ENCODE measurements at places on chromosomes 2 and 18.
A peak's percentile ranks its signal among the peaks of the same experiment; 100 is the strongest.

- DNase-seq = no peak
Measured at GRCh38 chr2:226911932-226912331, 76.1 kb downstream of the RHBDD1 start.

DNA sequence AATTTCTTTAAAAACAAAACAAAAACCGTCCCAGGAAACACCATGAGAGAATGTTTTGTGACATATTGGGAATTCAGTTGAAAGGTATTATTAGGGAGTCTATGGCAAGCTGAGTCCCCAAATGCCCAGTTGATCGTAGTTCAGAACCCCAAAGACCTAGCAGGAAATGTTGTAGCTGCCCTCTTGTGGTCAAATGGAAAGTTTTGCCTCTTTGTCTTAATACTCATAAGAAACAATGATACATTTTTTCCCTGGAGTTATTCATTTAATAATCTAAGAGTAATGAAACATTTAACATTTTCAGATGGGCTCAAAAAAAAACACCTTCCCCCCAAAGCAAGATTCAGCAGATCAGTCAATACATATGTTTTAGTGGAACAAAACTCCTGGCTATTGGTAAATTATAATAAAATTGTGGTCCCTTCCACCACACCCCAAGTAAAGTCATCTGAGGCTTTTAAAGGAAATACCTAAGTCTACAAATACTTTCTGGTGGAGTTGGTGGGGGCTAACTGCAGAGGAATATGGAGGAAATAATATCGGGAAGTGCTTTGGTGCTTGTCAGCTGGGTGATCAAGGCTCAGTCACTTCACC is 37.8 kb upstream of the EFEMP1 start:
- DNase-seq = no peak

DNA sequence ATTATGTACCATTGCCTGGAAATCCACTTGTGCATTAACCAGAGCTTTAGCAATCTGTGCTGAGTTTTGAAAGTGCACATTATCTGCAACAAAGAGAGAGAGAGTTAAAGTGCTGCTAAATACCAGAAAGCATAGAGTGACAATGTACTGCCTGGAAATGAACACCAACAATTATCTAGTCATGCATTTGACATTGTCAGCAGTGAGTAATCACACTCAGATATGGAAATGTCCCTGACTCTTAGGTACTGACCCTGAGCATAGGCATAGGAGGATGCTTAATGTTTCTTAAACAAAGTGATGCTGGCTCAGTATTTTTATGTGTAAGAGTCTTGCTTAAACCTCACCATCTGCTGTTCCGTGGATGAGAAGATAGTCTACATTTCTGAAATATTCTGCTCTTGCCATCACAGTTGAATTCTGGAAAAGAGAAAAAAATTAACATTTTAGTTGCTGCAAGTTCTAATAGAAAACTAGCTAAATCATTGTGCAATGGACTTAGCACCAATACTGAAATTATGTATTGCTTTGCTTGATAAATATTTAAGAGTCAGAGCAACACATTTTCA is 20.8 kb upstream of the GCG start:
- DNase-seq = no peak

DNA sequence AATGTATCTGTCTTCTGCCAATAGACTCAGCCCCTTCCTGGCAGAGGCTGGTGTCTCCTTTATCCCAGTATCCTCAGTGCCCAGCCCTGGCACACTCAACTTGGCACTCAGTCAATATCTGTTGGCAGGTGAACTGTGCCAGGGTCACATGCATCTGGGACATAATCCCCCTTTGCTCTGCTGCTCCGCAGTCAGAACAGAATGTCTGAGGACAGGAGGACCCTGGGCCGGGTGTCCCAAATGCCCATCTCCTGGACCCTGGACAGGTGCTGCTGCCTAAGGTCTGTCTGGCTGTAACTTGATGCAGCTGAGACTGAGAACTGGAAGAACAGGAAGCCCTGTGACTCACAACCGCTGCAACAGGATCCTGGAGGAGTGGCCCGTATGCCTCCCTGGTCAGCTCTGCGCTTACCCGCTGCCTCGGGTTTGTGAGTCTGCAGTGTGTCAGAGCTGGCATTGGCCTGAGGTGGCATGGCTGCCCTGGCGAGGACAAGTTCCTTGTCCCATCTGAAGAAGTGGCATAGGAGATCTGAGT is 11.4 kb downstream of the HK2 start:
- no peak for DNase-seq

DNA sequence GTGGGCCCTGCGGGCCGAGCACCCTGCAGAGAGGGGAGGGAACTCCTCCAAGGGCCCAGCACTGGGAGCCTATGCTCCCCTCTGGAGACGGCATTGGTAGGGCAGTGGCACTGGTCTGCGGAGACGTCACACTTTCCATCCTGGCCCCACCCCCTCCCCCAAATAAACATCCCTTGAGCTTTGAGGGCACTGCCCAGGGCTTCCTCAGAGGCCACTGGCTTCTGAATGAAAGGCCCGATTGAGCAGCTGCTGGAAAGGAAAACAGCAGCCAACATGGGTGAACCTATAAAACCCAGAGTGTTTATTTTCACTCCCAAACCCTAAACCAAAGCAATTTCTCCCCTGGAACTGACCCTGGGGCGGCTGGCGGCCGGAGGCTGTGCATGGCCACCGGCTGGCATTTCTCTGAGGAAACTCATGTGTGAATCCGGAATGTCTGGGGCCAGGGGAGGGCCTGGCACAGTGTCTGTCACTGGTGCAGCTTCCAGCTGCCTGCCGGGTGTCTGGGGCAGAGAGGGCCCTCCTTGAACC is 138.9 kb downstream of the DYSF start:
- no peak for DNase-seq

DNA sequence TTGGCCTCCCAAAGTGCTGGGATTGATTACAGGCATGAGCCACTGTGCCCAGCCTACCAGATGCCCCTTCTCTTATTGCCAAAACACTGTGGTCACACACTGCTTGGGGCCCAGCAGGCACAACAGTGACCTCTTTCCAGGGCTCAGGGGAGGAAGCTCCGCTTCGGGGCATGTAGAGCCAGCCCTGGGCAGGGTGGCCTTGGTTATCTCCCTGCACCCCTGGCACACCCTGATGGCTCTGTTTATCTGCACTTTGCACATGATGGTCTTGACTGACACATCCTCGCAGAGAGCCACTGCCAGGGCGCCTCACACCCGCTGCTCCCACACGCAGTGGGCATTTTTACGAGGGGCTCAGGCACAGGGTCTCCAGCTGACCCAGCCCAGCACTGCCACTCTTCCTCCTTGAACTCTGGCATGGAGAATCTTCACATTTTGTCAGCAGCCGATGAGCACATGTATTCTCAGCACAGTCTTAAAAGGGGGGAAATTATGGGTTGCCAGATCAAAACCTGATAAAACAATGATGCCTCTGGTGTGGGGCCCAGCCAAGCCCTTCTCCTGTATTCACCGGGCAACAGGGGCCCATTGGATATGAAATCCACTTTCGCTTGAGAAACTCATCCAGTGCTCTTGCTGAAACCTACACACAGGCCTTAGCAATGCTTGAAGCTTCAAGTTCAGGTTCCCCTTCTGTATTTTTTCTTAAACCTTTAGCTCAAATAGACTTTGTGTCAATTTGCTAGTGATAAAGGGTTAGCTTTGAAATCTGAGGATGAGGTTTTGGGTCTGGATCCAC is 5.9 kb downstream of the GYPC start:
- DNase-seq = peak; percentile 82

GRCh38 chr2:134190807-134191203 is 63.1 kb upstream of the MGAT5 start:
- no peak for DNase-seq

DNA sequence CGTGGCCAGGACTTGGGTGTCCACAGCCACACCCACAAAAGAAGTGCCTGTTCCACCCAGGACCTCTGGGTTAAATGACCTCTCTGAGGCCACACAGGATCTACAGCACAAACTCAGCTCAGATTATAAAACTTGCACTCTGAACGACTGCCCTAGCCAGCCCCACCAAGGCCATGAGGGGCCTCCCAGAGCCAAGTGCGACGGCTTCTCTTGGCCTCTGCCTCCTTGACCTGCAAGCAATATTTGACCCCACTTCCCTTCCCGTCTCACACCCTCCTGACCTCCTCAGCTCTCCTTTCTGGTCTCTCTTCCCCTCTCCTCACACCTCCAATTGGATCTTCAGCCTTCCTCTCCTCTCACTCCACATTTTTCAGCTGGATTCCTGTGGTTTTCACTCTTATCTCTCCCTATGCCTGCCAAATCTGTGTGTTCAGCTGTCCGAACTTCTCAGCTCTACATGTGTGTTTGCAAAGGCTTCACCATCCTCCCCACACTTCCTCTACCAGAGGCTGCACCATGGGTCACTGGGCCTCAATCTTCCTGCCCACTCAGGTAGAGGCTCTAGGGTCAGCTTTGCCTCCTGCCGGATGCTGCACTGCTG is 25.3 kb upstream of the STEAP3 start:
- DNase-seq = no peak

- no peak for DNase-seq
Measured at GRCh38 chr2:5915881-5916310, 223.7 kb downstream of the SOX11 start.

DNA sequence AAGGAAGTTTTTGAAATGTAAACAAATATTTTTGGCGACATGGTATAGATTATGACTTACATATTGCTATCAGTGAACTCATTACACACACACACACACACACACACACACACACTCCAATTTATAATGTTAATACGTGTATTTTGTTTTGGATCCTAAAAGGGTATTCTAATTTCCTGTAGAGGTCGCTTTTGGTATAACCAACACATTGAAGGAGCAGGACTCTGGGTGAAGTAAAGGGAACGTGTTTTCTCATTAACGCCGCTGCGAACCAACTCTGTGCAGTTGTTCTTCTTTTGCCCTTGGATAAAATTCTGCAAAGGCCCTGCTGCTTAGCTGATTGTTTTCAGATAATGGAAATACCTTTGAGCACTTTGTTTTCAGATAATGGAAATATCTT is 190.4 kb downstream of the PMAIP1 start:
- no peak for DNase-seq

DNA sequence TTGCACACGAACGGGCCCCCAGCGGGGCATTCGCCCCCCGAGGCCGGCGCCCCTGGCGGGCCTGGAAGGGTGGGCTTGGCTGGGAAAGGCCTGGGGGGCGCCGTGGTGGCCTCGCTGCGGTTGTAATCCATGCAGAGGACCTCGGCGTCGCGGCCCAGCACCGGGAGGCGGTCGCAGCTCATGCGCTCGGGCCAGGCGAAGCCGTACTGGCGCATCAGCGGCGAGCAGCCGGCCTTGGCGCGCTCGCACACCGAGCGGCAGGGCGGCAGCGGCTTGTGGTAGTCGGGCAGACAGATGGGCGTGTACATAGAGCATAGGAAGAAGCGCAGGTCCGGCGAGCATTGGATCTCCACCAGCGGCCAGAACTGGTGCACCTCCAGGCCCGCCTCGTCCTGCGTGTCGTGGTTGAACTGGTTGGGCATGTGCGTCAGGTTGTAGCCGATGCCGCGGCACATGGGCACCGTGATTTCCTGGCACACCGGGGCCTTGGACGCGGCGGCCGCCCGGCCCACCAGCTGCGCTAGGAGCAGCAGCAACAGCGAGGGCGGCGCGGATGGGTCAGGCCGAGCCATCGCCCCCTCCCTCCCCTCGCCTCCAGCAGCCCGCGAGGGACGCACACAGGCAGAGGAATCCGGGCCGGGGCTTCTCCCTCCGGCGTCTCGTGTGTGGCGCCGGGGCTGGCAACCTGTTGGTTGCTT is 1.4 kb downstream of the FZD5 start:
- DNase-seq = peak; percentile 68

GRCh38 chr2:225074919-225075681 is 32.8 kb upstream of the DOCK10 start:
- DNase-seq = no peak

DNA sequence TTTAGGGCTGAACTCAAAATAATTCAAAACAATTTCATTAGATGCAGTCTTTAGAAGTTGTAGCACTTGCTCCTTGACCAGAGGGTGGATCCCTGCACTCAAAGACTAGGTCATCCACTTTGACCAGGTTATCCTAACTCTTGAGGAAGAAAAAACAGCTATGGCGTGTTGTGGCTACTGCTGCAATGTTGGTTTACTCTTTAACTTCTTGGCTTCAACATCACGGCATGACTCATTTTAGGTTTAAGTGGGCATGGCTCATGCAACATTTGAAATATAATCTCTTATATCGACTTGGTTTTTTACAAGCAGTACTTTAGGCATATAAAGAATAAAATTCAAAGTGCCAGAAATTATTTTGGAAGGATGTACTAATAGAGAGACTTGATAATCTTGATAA is 35.4 kb downstream of the ANKRD29 start:
- no peak for DNase-seq

DNA sequence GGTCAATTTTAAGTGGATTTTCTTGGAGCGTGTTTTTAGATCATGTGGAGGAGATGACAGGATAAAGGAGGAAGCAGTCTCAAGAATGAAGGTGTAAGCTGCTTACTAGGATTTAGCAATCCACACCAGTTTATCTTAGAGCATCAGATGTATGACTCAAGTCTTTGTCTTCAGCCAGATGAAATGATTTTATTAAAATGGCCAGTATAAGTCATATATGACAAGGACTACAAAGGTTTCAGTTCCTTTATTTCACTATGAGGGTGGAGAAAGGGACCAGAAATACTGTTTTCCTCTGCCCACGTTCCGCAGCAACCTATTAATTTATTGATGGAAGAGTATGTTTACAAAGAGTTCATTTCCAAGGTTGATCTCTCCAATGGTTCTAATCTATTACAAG is 970.5 kb upstream of the SLC39A10 start:
- no peak for DNase-seq

- no peak for DNase-seq
Measured at GRCh38 chr2:54568876-54569321, 112.8 kb downstream of the SPTBN1 start.

DNA sequence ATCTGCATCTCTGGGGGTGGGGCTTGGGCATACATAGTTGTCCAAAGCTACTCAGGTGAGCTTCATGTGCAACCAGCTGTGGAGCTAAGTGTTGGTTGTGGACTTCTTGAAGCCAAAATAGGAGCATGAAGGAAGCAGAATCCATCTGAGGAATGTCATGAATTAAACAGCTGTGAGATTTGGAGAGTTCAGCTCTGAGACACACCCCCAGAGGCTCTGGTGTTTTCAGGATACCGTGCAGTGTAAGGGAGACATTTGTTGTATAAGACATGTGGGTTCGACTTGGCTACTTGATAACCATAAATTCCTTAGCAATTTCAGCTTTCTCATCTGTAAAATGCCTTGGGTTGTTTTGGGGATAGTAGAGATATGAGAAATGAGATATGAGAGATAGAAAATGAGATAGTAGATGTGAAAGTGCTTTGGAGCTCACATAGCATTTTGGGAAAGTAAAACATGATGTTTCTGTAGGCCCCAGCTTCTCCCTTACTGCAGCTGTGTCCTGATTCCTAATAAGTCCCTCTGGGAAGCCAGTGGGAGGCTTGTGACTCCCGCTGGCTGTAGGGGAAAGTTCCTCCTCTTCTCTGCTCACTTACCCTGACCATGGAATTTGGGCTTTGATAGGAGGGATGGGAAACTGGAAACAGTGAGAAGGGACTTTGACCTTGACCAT is 50.0 kb downstream of the DPYSL5 start:
- no peak for DNase-seq

Measured in liver (tissue), 10 donors.